ENCODE measurements at places on chromosomes 7 and 10. TPM values are rescaled to one million over a fixed set of nuclear protein-coding genes. Genes with fewer than 3 reads are reported as not detected.

Gene IGFBP3
- total RNA-seq, result 15.6 TPM

Gene CCDC172
- not detected for total RNA-seq

Gene CREB5
- total RNA-seq, result 2.3 TPM

Gene DENND10
- 72.1 TPM for total RNA-seq

Gene GFRA1
- 0.18 TPM for total RNA-seq

Gene OAT
- 242 TPM for total RNA-seq

Gene SYPL1
- 70.4 TPM for total RNA-seq

Gene SCIN
- total RNA-seq, result not detected

Gene VPS41
- total RNA-seq, result 22.5 TPM

Gene TRIM50
- total RNA-seq, result not detected

Gene ACTL6B
- not detected for total RNA-seq

Gene MRM2
- 18.2 TPM for total RNA-seq

Gene NPM3
- 178 TPM for total RNA-seq

Gene TAS2R40
- total RNA-seq, result not detected

Gene ITGA8
- total RNA-seq, result not detected

Gene PRKAG2
- total RNA-seq, result 23.4 TPM

Gene CDHR1
- 0.58 TPM for total RNA-seq

Gene PVRIG
- not detected for total RNA-seq

Gene OPALIN
- not detected for total RNA-seq

Gene HOXA4
- not detected for total RNA-seq

Gene CNTNAP2
- total RNA-seq, result 0.58 TPM

Gene KLLN
- total RNA-seq, result 0.71 TPM

Gene KLF14
- not detected for total RNA-seq

Gene RADIL
- total RNA-seq, result 0.58 TPM

Gene SPAM1
- total RNA-seq, result not detected

Gene LIPJ
- not detected for total RNA-seq

Gene OPN4
- total RNA-seq, result not detected

Gene KNDC1
- total RNA-seq, result 0.58 TPM

Gene ZSWIM8
- 57.4 TPM for total RNA-seq

Gene PLAU
- 14.9 TPM for total RNA-seq

Gene GDF2
- not detected for total RNA-seq

Gene ADAMTS14
- 0.18 TPM for total RNA-seq

Gene NPSR1
- not detected for total RNA-seq

Gene SHTN1
- 1.6 TPM for total RNA-seq

Gene NEURL1
- total RNA-seq, result not detected

Gene CDC14C
- not detected for total RNA-seq

Gene WIPF3
- not detected for total RNA-seq

Gene CPA2
- total RNA-seq, result not detected

Gene CADPS2
- total RNA-seq, result 20.8 TPM

Gene AGR2
- total RNA-seq, result not detected

Gene PDIA4
- 339 TPM for total RNA-seq

Gene PRKG1
- total RNA-seq, result 0.71 TPM

Gene OSBPL3
- total RNA-seq, result 22.5 TPM

Gene HYAL4
- not detected for total RNA-seq

Gene SGMS1
- 38.6 TPM for total RNA-seq

Gene RAPGEF5
- total RNA-seq, result 0.29 TPM

Gene FAM237B
- not detected for total RNA-seq

Gene KCNIP2
- 0.18 TPM for total RNA-seq

Gene SPDYE2
- not detected for total RNA-seq

Gene ZNF394
- total RNA-seq, result 11.2 TPM

Gene ARHGAP21
- 76.9 TPM for total RNA-seq
